ENCODE measurements at places on chromosomes 3 and 15. TPM values are rescaled to one million over a fixed set of nuclear protein-coding genes. Genes with fewer than 3 reads are reported as not detected.

DNA sequence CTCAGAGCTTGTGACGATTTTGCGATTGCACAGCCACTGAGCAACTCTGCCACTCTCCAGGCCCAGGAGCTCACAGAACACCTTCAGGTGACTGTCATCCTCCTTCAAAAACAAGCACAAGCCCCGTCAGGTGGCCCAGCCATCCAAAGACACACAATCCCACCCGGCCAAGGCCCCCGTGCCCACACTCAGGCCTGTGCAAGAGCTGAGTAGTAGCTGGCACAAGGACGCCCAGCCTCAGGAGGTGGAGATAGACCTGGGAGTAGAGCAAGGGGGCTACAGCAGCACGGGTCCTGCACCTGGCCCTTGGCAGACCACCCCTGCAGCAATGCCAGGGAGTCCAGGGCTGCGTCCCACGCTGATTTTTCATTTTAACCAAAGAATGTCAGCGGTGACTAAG is 34.6 kb downstream of the MYO5C start:
- DNase-seq, result no peak

The SLC9A9 gene
- 5.6 TPM for total RNA-seq

The CLDN18 gene
- total RNA-seq, result not detected

- no peak for DNase-seq
Measured at GRCh38 chr3:181715571-181716340, 4.0 kb downstream of the SOX2 start.

The CA12 gene
- total RNA-seq, result 0.74 TPM

DNA sequence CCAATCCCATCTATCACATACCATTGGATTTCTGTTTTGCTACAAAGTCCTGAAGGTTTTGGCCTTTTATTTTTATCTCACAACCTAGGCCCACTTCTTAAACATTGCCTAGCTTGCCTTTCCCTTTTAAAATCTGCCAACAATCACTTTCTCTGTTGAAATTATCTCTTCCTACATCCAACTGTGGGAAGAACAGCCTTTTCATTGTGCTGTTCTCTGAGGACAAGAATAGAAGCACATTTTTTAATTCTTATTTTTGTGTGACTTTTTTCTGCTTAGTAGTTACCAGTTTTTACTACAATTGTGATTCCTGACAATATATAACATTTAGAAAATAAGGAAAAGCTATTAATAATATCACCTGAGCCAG is 159.2 kb downstream of the CNTN6 start:
- DNase-seq, result no peak

- no peak for DNase-seq
Measured at GRCh38 chr3:113377158-113377557, 64.1 kb downstream of the CFAP44 start.

The TRH gene
- total RNA-seq, result not detected

DNA sequence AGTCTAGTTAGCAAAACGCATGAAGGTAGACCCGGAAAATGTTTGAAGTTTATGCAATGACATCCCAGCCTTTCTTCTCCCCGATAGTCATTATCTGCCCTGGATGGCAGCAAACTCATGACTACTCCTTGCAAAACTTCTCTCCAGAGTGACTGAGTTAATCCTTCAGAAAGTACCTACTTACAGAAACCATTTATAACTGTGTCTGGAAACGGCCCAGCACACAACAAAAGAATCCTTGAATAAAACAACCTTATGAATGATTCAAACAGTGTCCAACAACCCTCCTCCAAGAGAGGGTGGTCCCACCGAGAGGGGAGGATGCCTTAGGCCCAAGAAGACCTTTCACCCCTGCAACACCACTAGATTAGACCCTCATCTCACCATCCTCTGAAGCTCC is 14.2 kb downstream of the ST8SIA2 start:
- no peak for DNase-seq

The CIDEC gene
- total RNA-seq, result 2.5 TPM

DNA sequence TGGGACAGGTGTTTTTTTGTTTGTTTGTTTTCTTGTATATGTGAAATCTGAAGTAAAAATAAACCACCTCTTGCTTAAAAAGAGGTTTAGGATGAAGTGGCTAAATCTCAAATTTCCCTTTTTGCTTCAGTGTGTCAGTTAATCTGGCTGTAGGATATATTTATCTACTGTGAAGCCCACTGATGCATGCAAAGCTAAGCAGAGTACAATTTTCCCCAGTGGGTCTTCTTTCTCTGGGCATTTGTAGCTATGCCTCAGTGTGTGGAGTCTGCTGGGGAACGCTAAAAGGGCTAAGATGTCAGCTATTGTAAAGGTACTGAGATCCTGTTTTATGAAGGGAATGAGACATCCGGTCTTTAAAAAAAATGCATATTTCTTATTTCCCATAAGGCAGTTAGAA is 190.6 kb downstream of the TCF12 start:
- DNase-seq, result no peak

The RAMAC gene
- total RNA-seq, result 15.0 TPM

DNA sequence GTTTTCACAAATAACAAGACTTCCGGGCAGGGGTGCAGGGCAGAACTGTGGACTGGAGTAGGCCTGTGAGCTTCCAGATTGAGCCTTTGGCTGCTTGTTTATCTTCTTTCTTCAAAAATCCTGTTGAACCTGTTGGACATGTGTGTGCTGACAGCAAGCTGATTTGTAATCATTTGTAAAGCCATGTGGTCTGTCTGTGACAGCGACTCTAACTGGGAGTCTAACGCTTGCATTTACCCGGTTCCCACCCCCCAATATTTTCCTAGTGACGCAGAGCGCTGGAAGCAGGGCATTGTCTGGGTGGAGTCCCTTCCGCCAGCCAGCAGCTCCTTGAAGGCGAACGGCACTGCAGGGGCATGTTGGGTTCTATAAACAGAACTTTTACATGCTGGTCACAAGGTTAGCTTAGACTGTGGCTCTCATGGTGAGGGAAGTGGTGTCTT is 85.7 kb upstream of the MYZAP start:
- DNase-seq, result peak; percentile 65

GRCh38 chr3:100496711-100497261 is 4.4 kb downstream of the TMEM45A start:
- no peak for DNase-seq

DNA sequence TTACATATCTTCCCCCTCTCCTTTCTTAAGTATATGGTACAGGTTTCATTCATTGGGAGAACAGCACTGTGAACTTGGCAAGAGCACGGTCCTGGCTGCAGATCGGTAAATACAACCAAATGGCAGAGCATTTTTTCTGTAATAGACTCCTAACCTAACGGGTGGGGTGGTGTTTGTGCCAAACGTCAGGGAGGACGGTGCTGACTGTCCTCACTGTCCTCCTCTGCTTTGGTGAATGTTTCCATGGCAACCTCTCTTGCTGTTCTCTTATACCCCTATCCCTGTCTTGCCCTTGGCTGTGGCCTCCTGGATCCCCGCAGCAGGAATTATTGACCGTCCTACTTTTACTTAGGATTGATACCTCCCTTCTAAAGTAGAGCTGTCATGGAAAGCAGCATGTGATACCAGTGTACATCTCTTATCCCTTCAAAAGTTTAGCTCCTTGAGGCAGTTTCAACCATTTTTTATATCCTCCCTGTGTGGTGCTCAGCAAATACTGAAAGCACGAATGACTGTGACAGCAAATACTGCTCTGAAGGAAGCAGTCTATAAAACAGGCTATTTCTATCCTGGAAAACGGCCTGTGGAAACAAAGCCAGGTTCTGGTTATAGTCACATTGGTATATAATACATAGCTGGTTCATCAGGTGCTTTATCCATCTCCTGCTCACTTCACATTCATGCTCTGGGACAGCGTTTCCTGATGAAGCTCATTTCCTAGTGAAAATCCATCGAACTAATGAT is 275.4 kb upstream of the C2CD4B start:
- no peak for DNase-seq

DNA sequence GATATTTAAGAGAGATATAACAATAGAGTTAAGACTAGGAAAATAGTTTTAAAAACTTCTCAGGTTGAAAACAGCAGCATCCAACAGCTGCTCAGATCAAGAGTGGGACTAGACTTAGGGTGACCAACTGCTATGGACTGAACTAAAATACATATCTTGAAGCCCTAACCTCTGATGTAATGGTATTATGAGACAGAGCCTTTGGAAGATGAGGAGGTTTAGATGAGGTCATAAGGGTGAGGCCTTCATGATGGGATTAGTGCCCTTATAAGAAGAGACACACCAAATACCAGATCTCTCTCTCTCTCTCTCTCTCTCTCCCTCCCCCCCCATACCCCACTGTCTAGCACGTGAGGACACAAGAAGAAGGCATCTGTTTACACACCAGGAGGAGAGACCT is 37.4 kb upstream of the GALNT15 start:
- no peak for DNase-seq

DNA sequence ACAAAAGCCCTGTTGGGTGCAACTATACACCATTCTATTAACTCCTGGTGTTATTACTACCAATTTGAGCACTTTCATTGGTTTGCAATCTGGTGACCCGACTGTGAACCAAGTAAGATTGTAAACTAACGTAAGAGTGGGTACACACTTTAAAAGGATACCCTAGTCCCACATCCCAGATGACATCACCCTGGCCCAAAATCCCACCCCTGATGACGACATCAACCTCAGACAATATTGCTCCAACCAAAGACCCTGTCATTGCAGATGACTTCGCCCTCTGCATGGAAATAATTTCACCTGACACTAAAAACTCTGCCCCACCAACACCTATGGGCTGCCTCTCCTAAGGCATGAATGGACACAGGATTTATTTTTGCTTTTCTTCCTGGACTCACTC is 25.6 kb upstream of the MKRN3 start:
- no peak for DNase-seq

Measured in left ventricle myocardium superior (tissue), 1 donor.